ENCODE measurements at places on chromosomes 5 and 9.

- no peak for DNase-seq
Measured at GRCh38 chr5:1315018-1315708, 20.3 kb upstream of the TERT start.

DNA sequence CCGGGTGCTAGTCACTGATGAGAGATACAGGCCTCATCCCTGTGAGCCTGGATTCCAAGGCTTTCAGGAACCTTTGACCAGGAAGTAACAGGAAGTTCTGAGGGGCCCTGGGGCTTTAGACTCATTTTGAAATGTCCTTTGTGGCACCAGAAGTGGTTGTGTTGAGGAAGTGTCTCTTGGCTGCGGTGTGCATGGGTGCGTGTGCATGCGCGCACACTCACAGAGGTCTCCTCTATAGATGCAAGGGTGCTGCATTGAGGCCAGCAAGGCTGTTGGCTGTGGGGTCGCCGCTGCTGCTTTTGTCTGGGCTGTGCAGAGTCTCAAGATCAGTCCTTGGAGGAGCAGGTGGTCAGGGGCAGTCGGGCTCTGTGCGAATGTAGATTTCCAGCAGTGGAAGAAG is 7.6 kb downstream of the RAB24 start:
- no peak for DNase-seq

DNA sequence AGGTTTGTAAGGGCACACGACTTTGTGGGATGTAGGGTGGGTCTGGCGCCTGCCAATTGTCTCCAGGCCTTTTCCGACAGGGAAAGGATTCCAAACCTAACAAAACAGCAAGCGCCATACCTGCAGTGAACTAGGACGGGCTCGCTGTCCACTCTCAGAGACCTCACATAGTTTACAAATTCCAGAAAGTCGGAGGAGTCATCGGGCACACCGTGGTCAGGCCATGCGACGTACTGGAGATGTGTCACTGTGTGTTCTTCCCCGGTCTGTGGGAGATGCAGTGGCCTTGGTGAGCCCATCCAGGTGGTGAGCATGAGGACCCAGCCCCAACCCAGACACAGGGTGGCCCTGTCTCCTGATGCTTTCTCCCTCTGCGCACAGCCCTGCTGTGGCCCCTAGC is 61.3 kb upstream of the EPB41L4B start:
- no peak for DNase-seq

DNA sequence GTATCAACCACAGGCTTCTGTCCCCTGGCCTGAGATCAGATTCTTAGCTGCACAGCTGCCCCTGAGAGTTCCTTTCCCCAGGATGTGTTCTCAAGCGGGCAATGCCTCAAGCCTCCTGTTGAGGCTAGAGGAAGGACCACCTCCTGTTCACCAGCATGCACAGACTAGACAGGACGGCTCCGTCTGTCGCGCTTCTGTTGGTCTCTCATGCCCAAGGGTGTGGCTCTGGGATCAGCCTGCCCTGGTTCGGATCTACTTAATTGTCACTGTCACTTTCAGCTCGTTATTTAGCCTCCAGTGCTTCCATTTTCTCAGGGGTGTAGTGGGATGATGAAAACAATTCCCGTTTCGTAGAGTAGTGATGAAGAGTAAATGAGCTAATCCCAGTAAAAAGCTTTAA is 103.1 kb downstream of the KCNIP1 start:
- no peak for DNase-seq

All from T-helper 17 cell (primary cell).